Testis (tissue), 5 donors: ENCODE measurements at places on chromosomes 12 and 14.

DNA sequence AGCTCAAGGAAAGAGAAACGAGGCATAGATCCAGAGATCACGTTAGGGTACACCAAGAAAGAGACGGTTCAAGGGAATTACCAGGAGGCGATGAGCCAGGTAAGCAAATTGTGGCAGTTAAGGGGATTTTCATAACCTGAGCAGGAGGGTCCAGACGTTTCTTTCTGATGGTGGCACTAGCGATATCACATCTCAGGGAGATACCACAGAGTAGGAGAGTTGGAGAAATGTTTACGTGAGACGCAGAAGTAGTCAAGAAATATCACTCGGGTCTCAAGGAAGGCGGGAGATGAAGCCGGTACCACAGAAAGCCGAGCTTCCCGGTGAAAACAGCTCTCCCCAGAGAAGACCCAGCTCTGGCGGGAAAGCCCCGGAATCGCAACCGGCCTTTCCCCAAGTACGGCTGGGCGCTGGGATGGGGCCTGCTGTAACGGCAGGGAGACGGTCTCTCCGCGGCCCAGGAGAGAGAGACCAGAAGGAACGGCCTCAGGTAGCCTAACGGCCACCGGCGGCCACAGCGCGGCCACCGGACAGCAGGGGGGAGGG is 485 bp downstream of the SENP1 start:
- DNase-seq: no peak

DNA sequence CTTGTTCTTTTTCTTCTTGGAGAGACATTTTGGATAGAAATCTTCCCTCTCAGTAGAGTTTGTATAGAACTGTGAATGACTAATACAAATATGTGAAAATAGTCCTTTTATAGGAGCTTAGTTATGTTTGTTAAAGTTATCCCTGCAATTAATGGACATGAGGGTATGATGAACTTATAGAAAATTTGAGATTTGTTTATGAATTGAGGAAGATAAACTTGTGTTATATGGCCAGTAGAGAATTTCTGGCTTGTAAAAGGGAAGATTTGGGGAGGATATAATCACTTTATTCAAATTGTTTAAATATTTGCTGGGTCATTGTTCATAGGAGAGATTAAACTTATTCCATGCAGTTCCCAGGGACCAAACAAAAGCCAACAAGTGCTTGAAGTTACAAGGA is 119.6 kb downstream of the DAAM1 start:
- DNase-seq: no peak

GRCh38 chr12:6303071-6303470 is 7.4 kb upstream of the PLEKHG6 start:
- DNase-seq: no peak

DNA sequence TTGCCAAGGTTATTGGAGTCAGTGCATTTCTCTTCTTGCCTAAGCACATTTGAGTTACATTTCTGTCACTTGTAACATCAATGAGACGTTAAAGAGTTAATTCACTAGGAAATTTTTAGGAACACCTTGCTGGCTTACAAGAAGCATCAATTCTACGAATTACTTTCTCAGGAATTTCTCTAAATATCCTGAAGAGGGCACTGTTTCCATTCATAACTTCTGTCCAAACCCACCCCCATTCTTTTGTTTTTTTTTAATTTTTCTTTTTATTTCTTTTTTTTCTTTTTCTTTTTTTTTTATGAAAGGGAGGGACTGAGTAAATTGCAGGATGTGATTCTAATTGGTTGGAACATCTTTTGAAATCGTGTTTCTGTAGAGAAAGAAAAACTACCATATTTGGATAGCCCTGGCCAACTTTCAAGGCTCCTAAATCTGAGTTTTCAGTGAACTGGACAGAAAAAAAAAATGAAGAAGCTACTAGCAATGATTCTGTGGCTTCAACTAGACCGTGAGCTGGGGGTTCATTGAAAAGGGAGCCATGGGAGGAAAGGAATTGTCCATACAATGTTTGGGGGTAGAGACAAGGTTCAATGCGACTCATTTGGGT is 285.3 kb downstream of the DAD1 start:
- DNase-seq: no peak

DNA sequence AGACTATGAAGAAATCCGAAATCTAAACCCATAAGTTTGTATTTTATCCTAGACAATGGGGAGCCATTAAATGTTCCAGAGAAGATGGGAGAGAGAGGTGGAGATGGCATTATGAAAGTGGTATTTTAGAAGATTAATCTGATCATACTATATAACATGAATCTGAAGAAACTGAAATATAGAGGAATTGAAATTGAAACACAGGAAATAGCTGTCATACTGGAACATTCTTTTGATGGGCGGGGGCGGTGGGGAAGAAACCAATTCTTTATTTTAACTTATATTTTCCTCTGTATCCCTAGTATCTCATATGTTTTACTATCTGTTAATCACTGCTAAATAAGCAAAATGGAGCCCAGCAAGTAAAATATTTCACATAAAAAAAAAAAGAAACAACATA is 27.0 kb upstream of the FOXN3 start:
- no peak for DNase-seq

DNA sequence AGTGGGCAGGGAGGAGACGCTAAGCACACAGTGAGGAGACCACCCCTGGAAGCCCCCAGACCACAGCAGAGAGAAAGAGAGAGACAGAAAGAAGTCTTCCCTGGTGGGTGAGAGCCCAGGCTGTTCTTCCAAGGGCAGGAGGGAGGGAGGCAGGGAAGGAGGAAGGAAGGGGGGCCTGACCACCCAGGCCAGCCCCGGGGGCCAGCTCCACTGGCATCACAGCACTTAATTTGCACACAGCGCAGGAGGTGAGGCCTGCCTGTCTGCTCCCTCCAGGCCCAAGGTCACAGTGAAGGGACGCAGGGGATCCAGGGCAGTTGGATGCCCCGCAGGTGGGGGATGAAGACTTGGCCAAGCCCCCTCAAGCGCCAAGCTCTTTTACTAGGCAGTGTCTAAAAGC is 141.9 kb upstream of the C14orf180 start:
- DNase-seq: no peak

GRCh38 chr12:106139422-106140171 is 843 bp upstream of the NUAK1 start:
- peak; percentile 64 for DNase-seq

- DNase-seq: no peak
Observed at GRCh38 chr12:67925552-67925951, 63.7 kb upstream of the IFNG-AS1 start.

DNA sequence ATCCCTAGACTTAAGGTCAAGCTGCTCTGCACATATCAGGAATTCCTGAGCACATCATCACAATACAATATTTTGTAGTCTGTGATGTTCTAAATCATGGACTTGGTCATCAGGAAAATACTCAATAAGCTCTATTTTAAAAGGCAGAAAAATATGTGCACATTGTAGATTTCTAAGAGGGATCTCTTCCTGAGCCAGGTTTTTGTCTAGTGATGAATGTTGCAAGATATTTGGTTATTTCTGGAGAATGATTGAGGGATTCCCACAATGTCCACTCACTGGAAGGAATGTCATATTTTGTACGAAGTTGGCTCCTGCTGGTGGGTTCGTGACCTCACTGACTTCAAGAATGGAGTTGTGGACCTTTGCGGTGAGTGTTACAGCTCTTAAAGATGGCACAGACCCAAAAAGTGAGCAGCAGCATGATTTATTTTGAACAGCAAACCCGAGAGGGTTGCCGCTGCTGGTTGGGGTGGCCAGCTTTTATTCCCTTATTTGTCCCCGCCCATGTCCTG is 300.9 kb upstream of the DCN start:
- DNase-seq: no peak

DNA sequence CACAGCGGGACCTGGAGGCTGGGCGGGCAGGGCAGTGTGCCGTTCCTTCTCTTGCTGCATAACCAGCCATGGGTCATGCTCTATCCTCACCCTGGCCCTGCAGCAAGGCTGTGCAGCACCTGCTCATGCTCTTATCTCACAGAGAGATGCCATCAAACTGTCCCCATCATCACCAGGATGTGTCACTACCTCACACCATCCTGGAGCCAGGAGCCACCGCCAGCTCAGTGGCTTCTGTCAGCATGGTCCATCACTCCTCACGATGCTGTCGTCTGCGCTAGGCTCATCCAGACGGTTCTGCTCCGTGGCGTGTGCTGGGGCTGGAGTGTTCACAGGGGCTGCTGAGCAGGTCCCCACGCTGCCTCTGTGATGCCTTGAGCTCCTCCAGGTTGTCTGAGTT is 77.2 kb upstream of the DYNC1H1 start:
- no peak for DNase-seq

- DNase-seq: no peak
Observed at GRCh38 chr14:102655137-102655536, 62.7 kb downstream of the RCOR1 start.

DNA sequence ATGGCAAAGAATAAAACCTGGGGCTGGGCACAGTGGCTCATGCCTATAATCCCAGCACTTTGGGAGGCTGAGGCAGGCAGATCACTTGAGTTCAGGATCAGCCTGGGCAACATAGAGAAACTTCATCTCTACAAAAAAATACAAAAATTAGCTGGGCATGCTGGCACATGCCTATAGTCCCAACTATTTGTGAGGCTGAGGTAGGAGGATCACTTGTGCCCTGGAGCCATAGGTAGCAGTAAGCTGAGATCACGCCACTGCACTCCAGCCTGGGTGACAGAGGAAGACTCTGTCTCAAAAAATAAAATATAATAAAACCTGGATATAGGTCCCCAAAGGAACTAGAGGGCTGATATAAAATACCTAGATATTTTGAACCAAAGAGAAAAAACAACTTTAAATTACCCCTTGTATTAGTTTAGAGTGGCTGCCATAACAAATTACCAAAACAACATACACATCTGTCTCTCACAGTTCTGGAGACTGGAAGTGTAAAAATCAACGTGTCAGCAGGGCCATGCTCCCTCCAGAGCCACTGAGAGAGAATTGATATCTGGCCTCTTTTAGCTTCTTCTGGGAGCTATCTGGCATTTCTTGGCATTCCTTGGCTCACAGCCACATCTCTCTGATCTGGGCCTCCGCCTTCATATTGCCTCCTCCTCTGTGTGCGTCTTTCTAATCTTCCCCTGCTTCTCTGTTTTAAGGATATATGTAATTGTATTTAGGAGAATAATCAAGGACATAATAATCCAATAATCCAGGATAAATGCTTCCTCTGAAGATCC is 47.9 kb upstream of the ATF7IP start:
- DNase-seq: no peak

DNA sequence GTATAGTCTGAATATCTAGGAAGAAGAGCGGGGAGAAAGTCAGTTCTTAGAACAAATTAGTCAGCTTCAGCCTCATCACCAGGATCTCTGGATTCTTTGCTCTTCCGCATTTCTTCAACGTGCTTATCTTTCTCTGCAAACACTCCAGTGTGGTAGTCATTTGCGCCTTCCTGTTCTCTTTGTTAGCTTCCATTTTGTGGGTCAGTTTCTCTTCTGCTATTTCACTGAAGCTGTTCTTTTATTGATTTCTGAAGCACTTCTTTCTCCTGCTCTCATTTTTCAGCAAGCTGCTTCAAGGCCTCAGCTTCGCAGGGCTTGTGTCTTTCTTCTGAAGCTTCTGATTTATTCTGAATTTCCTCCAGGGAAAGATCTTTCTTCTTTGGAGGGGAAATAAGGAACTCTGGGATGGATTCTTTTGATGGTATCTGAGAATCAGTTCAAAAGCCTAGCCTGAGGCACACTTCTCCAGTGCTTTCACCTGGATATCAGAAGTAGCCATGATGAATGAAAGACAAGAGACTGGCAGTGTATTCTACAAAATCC is 13.5 kb downstream of the AMN1 start:
- DNase-seq: no peak

- no peak for DNase-seq
Observed at GRCh38 chr12:12384571-12385340, 27.9 kb downstream of the BORCS5 start.

DNA sequence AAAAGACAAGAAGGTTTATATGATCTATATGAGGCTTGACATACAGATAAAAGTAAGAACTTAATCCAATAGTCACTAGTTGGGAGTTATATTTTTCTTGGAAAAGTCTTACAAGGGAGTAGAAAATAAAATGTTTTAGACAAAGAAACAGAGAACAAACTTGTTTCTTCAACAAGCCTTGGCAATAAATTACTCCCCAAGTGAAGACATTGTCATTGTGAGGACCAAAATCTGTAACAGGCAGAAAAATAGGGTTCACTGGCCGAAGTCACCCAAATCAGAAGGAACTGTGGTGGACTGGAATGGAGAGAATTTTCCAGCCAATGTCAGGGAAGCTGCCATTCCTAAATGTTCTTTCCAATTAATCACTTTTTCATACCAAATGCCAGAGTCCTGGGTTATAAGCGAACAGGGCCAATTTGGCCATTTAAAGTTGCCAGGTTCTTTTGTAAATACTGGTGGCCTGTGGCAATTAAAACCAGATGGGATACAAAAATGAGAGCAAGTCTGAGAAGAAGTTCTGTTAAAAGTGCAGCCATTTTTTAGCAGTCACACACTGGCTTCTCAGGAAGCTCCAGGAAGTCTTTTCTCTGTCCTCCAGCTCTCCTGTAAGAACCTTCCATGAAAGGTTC is 117.3 kb upstream of the OVCH1 start:
- no peak for DNase-seq

DNA sequence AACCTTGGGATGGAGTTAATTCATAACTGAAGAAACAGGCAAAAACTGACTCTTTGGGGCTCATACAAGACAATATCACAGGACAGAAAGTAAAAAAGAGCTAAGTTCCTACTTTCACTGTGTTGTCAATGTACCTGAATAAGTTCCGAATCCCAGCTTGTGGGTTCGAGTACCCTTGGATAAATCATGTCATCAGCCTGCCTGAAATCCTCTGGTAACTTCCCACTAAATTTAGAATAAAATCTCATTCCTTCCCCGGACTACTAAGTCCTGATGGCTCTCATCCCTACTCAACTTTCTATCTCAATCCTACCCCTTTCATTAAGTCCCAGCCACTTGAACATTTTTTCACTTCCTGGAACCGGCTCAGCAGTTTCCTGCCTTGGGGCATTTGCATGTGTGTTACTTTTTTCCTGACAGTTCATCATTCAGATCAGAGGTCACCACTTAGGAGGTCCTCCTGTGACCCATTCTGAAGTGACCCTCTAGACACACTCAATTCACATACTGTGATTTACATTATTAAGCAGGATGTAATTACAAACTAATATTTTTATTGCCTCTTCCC is 12.7 kb downstream of the ERP29 start:
- no peak for DNase-seq

- DNase-seq: no peak
Observed at GRCh38 chr12:57887631-57888408, 41.3 kb upstream of the CTDSP2 start.

- peak; percentile 43 for DNase-seq
Observed at GRCh38 chr12:6827982-6828780, at the start of gene P3H3. Gene P3H3 (plus strand): TSS chr12:6828407. CDS start chr12:6828441, 34 bp downstream.

GRCh38 chr12:119375883-119376190 is 41.3 kb downstream of the CCDC60 start:
- DNase-seq: no peak

DNA sequence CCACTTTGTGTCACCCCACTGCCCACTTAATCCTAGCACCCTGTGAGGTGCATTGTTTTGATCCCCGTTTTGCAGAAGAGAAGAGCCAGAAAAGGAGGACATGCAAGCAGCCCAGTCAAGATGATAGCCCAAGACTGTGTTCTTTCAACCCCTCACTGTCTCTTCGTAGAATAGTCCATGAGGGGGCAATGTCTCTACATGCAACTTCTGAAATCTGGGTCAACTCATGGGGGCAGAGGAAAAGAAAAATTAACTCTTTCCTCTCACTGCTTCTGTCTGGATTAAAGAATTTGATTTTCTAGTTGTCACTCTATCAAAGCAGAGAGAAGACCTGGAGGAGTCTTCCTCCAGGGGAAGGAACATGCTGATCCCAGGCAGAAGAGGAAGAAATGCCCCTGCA is 229.6 kb upstream of the NOS1 start:
- DNase-seq: no peak
